Endothelial cell of umbilical vein (primary cell): ENCODE measurements at places on chromosomes 13 and 19. TPM values are rescaled to one million over a fixed set of nuclear protein-coding genes. Genes with fewer than 3 reads are reported as not detected.

- no peak for DNase-seq
- no peaks in the 10 kb centered on the region for H3K27me3 ChIP-seq
- H3K4me1 ChIP-seq = no peaks in the 10 kb centered on the region
- peaks cover 37% of the 10 kb centered on the region for H3K36me3 ChIP-seq
- H3K27ac ChIP-seq = no peak overlapping the region
Measured at GRCh38 chr19:811506-812048, 10.2 kb downstream of the PLPPR3 start.

DNA sequence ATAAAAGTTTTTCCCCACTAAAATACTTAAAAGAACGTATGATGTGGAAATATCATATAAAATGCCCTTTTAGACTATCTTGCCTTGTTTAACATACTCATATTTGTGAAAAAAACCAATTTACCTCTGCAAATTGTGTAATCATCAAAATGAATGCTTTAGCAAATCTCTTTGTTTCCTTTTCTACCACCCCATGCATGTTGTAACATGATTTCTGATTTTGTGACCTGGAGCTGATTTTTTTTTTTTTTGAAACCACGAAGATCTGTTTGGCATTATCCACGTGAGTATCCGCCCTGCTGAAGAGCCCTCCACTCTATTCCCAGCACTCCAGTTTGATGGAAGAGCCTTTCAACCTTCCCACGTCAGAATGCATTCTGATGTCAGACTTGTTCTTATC is 245.8 kb upstream of the NBEA start:
- no peaks in the 10 kb centered on the region for H3K4me1 ChIP-seq
- H3K27ac ChIP-seq = no peak overlapping the region
- no peak for DNase-seq
- H3K36me3 ChIP-seq = no peaks in the 10 kb centered on the region
- no peaks in the 10 kb centered on the region for H3K27me3 ChIP-seq
- no peak overlapping the region for H3K4me3 ChIP-seq

DNA sequence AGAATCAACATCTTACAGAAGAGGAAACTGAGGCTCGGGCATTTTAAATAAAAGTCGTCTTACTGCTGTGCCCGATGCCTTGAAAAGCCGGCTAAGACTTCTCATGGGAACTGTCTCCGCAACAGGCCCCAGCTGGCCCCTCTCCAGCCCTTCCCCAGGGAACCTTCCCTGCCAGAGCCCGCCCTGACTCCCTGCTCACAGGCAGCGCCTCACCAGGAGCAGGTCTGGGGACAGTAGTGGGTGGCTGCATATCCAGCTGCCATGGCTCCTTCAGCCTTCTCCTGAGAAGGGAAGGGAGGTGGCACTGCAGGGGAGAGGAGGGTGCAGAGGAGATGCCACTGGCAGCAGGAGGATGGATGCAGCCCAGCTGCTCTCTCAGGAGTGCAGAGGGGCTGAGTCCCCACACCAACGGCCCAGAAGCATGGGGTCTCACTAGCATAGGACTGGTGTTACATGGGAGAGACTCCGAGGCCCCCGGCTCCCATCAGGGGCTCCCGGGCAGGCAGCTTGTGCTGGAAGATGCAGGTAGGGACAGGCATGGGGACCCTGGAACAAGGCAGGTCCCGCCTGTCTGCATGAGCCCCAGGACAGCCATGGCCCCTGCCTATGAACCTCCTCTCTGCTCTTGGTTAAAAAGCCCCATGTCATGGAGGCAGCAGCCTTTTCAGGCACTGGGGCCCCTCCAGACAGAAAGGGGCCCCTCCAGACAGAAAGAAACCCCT is 216.4 kb upstream of the SGCG start:
- H3K4me1 ChIP-seq = no peaks in the 10 kb centered on the region
- no peak for DNase-seq
- H3K27ac ChIP-seq = no peak overlapping the region
- H3K4me3 ChIP-seq = no peak overlapping the region
- H3K36me3 ChIP-seq = no peaks in the 10 kb centered on the region
- no peaks in the 10 kb centered on the region for H3K27me3 ChIP-seq

DNA sequence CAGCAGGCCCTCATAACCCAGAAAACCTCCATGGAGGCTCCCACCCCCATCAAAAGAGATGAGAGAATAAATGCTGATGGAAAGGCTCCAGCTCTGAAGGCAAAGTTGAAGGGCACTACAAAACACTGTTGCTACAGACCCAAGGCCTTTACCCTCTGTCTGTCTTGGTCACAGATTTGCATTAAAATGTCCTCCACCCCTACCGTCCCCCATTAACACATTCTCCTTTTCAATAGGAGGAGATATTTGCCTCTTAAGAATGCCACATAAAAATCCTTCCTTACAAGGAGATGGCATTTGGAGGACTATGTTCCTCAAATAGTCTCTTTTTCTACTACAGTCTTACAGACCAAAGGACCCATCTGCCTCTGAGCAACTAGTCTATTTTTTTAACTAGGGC is 361.5 kb downstream of the ENOX1 start:
- no peaks in the 10 kb centered on the region for H3K36me3 ChIP-seq
- H3K4me3 ChIP-seq = no peak overlapping the region
- no peak overlapping the region for H3K27ac ChIP-seq
- H3K27me3 ChIP-seq = no peaks in the 10 kb centered on the region
- no peaks in the 10 kb centered on the region for H3K4me1 ChIP-seq

DNA sequence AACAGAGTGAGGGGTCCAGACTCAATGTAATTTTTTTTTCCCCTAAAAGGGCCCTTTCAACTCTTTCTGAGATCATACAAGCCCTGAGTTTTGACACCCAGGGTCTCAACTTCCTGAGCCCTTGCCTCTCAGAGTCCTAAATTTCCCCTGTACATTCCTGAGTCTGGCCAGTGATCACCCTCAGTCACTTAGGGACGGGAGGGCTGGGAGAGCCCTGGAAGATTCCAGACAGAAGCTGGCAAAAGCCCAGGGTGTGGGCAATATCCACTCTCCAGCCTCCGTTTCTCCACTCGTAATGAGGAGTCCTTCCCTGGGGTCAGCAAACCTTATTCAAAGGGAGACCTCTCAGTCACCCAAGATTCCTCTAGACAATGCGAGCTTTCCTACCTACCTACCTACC is 1.6 kb downstream of the PPP1R13L start:
- H3K27ac ChIP-seq = peak overlapping the region; percentile 88
- H3K27me3 ChIP-seq = no peaks in the 10 kb centered on the region
- peaks cover 31% of the 10 kb centered on the region for H3K4me1 ChIP-seq
- no peaks in the 10 kb centered on the region for H3K36me3 ChIP-seq
- peak overlapping the region; percentile 83 for H3K4me3 ChIP-seq

DNA sequence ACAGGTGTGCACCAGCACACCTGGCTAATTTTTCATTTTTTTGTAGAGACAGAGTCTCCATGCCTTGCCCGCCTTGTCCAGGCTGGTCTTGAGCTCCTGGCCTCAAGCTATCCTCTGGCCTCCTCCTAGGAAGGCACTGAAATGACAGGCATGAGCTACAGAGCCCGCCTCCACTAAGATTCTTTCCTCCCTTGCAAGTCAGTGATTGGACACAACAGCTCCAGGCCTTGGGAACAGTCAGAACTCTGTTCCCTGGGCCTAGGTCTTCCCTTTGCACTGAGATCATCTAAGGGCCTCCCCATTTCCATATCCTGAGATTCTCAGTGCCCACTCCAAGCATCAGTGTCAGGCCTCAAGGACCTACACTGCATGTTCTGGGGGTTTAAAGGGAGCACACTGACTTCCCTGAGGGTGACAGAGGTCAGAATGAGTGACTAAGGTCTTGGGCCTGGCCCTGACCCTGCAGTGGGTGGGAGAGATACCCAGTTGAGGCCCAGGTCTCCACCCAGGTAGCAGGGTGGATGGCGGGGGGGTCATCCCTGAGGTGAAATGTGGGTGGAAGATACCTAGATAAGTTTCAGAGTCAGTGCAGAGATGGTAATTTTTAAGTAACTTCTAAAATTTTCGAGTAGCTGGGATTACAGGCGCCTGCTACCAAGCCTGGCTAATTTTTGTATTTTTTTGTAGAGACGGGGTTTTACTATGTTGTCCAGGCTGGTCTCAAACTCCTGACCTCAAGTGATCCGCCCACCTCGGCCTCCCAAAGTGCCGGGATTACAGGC is 17.3 kb upstream of the ERCC1 start:
- DNase-seq = no peak
- no peak overlapping the region for H3K4me3 ChIP-seq
- H3K27ac ChIP-seq = no peak overlapping the region

DNA sequence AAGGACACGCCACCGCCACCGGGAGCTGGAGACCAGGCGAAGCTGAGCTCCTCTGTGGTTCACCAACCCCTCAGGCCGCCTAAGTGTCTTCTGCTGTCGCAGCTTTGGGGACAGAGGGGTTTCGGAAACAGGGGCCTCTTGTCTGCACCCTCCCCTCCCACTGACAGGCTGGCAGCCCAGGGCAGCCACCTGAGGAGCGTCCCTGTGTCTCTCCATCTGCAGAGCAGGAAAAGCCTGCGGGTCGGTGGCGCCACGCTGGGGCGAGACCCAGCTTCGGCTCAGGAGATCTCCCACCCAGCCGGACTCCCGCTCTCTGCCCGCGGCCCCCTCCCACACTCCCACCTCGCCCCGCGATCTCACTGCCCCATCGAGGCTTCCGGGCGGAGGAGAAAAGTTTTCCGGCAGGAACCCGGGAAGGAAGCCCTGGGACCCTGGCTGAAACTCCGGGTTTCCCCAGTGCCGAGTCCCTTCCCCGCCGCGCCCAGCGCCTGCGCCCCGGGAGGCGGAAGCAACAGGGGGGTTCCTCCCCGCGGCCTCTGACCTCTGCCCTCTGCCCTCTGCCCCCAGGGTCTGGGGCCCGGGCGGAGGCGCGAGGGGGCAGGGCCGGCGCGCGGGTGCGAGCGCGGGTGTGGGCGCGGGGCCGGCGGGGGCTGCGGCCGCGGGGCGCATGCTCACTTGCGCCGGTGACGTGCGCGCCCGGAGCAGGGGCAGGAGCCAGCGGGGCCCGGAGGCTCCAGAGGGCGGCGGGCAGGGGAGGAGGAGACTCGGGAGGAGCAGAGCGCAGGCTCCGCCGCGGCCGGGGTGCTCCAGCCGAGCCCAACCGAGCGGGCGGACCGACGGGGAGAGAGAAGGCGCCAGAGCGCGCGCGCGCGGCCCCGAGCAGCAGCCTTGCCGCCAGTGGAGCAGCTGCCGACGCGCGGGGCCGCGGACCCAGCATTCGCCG is at the start of gene ATP11A:
TSS of gene ATP11A (plus strand) at position 736 of the 943 bp plus-strand sequence. CDS start 379 bp downstream, outside the sequence.
- peak; percentile 90 for DNase-seq
- H3K4me3 ChIP-seq = peak within 1 kb of the TSS; percentile 97
- no peaks in the 10 kb centered on the region for H3K36me3 ChIP-seq
- H3K27me3 ChIP-seq = no peaks in the 10 kb centered on the region

- no peaks in the 10 kb centered on the region for H3K4me1 ChIP-seq
- no peaks in the 10 kb centered on the region for H3K36me3 ChIP-seq
- H3K27ac ChIP-seq = no peak overlapping the region
- H3K27me3 ChIP-seq = no peaks in the 10 kb centered on the region
- no peak overlapping the region for H3K4me3 ChIP-seq
Measured at GRCh38 chr19:19595171-19595701, 23.3 kb downstream of the PBX4 start.

CAPNS1 gene
- total RNA-seq = 722 and 777 TPM in 2 replicates

DNA sequence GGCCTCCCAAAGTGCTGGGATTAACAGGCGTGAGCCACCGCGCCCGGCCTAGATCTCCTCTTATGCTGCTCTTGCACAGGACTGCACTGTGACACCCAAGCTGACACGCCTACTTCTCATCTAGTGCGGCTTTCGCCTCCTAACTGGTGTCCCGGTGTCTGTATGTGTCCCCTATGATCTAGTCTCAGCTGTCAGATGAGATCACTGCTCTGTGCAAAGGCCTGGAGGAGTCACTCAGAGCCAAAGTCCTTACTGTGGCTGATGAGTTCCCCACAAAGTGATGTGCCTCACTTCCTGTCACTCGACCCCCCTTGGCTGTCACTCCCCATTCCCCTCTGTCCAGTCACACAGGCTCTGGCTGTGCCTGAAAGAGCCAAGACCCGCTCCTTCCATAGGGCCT is 2.5 kb downstream of the ZNF556 start:
- H3K36me3 ChIP-seq = no peaks in the 10 kb centered on the region
- H3K4me1 ChIP-seq = no peaks in the 10 kb centered on the region
- no peak overlapping the region for H3K27ac ChIP-seq
- no peak for DNase-seq
- no peak overlapping the region for H3K4me3 ChIP-seq

DNA sequence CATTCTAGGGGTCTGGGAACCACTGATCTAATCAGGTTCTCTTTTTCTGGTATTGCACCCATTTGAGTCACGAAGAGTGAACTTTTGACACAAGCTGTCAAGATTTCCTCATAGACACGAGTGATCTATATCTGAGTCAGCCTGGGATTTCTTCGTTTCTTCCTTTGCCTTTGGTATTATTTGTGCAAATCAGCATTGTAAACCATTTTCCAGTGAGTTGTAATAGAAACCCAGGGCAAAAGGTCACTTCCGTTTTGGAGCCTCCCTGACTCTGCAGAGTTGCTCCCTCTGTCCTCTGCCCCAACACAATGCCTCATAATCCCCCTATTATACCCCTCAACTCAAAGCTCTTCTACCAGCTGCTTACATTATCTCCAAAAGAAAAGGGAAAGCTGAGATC is 615.1 kb downstream of the EFNB2 start:
- H3K36me3 ChIP-seq = no peaks in the 10 kb centered on the region
- DNase-seq = peak; percentile 15
- peaks cover 15% of the 10 kb centered on the region for H3K4me1 ChIP-seq
- H3K27me3 ChIP-seq = no peaks in the 10 kb centered on the region

DNA sequence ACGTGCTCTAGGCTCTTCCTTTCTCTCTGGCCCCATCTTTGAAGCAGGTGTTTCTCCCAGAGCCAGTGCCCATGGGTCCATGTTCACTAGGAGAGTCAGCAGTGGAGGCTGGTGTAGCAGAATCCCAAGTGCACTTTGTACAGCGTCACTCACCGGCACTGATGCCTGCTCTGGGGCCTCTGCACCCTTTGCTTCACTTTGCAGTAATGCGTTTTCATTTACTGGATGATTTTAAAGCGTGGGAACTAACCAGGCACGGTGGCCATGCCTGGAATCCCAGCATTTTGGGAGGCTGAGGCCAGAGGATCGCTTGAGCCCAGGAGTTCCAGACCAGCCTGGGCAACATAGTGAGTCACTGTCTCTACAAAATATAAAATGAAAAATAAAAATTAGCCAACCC is 30.7 kb downstream of the SLC25A42 start:
- H3K27me3 ChIP-seq = no peaks in the 10 kb centered on the region
- H3K4me3 ChIP-seq = no peak overlapping the region
- no peaks in the 10 kb centered on the region for H3K36me3 ChIP-seq
- no peaks in the 10 kb centered on the region for H3K4me1 ChIP-seq

GRCh38 chr13:21670006-21670882 is 629 bp upstream of the FGF9 start:
- H3K4me3 ChIP-seq = peak overlapping the region; percentile 32
- peak; percentile 54 for DNase-seq
- no peaks in the 10 kb centered on the region for H3K36me3 ChIP-seq
- H3K27me3 ChIP-seq = peaks cover 66% of the 10 kb centered on the region

- no peak overlapping the region for H3K4me3 ChIP-seq
- H3K36me3 ChIP-seq = no peaks in the 10 kb centered on the region
- no peaks in the 10 kb centered on the region for H3K4me1 ChIP-seq
Measured at GRCh38 chr13:22141716-22142115, 470.8 kb downstream of the FGF9 start.
